ENCODE measurements at places on chromosomes 1 and 21.

DNA sequence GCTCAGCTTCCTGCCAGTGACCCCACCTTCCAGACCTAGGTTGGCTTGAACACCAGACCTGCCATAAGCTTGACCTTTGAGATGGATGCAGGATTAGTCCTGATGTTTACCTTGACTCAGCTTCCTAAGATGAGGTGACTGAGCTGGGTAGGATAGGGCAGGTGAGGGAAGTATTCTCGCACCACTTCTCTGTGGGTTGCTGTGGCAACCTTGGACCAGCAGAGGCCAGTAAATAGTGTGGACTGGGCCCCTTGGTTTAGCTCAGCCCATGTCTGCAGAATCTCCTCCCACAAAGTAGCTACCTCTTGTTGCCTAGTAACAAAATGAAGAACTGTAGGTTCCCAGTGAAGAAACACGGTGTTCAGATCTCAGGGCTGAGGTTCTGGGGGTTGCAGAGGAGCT is 8.4 kb downstream of the RPS6KA1 start:
- no peak for DNase-seq

GRCh38 chr1:118987468-118988185 is 516 bp downstream of the TBX15 start:
- DNase-seq, result no peak

DNA sequence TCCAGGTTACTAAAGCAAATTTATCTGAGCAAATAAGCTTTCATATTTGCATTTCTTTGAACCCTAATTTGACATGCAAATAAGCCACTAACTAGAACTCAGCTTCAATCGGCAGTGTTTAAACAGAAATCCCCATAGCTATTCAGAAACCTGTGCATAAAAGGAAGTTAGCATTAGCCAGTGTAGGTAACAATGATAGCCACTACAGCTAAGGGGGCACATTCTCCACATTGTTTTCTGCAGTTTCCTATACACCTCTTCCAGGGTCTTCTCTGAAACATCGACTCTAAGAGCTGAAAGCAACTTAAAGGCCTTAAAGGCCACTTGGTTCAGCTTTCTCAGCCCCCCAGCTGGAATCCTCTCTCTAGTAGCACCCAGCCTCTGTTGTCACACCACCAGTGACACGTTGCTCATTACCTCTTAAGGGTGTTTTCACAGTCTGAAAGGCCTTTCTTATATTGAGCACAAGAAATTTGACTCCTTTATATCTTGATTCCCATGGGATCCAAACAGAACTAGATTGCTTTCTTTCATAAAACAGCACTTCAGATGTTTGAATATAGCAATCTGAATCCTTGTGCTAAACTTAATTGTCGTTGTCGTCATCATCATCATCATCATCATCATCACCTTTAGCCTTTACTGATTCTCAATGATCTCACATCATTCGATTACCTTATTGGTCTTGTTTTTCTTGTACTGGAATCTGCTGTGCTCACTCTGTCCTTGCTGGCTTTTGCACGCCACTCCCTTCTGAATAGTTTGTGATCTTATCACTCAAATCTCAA is 93.9 kb upstream of the DAB1 start:
- DNase-seq, result no peak

DNA sequence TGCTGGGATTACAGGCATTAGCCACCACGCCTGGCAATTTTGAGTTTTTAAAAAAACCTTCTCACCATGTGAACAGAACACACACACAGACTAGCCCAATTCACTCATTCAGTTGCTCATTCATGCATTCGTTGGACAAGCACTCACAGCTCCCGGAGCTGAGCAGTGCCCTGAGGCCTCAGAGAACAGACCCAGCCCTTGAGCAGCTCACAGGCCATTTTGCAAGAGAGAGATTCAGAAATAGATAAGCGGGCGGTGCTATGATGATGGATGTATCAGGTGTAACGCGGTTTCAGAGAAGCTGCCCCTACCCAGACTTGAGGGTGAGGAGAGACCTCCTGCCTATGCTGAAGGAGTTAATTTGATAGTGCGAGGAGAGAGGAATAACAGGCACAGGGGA is 18.6 kb downstream of the PTAFR start:
- no peak for DNase-seq

DNA sequence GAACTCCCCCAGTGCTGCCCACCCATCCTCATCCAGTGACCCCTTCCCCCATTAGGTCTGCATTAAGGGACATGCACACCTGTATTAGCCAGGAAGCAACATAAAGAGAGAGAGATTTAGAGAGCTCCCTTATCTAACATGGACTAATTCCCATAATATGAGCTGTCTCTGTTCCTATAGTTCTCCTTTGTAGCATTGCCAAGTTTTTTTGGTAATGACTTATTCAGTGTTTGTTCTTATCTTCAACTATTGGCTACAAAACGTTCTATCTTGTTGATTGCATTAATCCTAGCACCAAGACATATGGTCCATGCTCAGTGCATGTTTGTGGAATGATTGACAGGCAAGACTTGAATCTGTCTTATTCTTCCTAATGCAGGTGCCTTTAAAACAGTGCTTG is 264.0 kb downstream of the ADGRL2 start:
- DNase-seq, result no peak

- DNase-seq, result no peak
Observed at GRCh38 chr1:156766298-156767100, 836 bp upstream of the PRCC start.

DNA sequence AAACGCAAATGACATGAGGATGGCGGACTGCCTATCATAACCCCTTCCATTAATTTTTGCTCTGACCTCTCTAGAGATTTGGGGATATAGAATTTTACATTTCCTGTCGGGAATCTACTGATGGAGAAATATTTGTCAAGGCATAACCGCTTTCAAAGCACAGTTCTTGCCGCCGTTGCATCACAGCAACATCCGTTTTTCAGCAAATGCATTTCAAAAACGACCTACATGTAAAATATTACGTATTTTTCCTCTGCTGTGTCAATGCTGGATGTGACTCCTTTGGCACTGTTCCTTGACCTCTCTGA is 4.9 kb downstream of the MIER1 start:
- DNase-seq, result no peak

DNA sequence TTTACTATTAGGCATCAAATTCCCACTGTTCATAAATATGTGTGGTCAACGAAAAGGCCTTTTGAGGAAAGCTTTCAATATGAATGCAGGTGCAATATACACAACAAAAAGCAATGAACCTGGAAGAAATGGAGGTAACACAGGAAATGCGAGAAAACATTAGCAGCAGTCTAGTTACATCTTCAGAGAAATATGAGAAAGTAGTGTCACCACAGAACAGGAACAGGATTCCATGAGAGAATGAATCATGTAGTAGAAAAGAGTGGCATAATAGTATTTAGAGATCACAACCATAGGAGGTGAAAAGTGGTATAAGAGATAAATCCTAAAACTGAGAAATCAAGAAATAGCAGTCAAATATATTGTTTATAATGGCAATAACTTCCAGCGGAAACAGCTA is 103.7 kb downstream of the AK5 start:
- no peak for DNase-seq

- DNase-seq, result no peak
Observed at GRCh38 chr1:21264898-21265297, 25.4 kb downstream of the ECE1 start.

DNA sequence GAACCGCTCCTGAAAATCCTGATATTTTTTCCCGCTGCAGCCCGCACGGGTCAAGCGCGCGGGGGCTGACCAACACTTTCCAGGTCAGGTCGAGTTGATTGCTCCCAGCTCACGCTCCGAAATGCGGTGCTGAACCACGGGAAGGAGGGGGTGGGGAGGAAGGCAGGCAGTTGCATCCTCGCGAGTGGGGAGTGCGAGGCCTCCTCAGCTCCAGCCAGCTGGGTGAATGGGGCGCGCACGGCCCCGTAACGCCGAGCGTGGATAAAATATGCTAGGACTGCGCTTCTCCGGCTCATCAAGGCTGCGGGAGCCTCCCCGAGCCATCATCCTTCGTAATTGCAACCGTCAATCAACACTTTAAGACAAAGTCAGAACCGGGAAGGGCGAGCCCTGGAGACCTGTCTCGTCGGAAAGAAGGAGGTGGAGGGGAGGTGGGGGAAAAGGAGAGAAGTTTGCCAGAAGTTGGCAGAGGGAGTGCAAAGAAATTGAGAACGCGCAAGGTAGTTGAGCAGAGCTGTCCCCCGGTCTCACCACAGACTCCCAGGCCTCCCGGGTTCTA is 8.0 kb downstream of the NR5A2 start:
- no peak for DNase-seq

GRCh38 chr1:246907472-246907871 is 24.3 kb downstream of the AHCTF1 start:
- DNase-seq, result no peak

DNA sequence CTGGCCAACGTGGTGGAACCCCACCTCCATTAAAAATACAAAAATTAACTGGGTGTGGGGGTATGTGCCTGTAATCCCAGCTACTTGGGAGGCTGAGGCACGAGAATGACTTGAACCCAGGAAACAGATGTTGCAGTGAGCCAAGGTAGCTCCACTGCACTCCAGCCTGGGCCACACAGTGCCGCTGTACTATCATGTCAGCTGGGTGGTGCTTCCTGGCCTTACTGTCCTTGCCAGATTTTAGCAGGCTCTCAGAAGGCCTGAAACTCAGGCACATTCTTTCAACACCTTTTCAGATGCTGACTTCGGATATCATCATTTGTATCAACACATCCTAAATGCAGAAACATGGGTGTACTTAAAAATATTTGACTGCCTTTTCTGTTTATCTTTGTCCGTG is 31.6 kb upstream of the NBL1 start:
- no peak for DNase-seq

DNA sequence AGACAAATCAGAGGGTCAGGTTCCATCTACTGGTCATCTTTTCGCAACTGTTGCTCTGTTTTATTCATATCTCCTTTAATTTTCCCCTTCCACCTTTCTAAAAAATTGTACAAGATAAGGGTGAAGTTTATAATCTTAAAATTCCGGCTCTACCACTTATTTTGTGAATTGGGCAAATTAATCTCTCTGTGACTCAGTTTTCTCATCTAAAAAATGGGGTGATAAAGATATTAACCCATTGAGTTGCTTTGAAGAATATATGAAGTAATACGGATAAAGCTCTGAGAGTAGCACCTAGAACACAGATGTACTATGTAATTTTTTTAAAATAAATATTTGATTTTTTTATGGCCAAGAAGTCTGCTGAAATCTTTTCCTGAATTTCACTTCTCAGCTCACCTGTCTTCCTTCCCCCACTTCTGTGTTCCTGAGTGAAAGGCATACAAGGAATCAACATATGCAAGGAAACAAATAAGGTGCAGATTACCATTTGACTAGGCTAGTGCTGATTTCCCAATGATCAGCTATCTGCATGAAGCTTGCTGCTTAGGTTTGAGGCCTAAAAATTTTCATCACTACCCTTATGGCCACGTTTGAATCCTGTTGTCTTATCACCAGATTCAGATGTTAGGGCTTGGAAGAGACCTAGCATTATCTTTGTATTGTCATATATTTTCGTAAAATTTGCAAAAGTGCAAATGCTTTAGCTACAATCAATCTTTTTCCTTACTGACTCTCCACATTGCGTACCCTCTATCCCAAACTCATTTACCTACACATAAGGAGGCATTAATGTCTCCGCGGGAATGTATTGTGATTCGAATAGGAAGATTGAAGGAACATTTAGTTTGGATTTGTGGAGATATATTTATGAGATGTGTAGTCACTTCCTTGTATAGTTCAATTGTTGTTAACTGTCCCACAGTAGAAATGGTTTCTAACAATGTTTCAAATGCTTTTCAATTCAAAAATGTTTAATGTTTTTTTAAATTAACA is 718.3 kb upstream of the PTBP2 start:
- no peak for DNase-seq

DNA sequence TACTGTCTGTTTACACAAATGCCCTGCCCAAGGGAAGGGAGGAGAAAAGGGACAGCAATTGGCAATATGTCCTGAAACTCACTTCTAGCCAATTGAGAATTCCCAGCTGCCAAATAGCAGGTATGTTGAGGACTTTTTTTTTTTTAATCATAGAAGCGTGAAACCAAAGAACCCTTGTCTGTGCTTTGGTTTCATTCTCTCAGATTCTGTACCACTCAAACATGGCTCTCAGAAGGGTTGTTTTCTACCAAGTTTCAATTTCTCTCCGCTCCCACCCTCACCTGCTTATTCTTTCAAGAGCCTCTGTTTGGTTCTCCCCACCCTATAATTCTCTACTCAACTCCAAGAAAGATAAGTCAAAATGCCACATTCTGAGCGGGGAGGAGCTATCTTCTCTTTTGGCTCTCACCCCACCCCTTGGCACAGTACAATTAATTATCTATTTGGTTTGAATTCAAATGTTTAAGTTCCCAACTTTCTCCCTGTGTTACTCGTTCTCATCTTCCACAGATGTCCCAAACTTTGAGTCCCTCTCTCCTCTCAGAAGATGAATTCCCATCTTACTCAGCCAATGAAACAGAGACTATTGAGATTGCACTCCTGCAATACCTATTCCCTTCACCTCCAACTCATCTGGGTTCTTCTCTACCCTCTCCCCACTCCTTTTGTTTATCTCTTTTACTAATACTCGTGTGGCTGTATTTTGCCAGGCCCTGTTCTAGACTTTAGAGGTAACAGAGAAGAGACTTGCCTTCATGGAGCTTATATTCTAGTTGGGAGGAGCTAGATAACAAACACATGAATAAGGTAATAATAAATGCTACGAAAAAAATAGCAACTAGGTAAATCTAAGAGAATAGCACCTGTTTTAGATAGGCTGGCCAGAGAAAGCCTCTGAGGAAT is 3.9 kb upstream of the TP53BP2 start:
- no peak for DNase-seq

DNA sequence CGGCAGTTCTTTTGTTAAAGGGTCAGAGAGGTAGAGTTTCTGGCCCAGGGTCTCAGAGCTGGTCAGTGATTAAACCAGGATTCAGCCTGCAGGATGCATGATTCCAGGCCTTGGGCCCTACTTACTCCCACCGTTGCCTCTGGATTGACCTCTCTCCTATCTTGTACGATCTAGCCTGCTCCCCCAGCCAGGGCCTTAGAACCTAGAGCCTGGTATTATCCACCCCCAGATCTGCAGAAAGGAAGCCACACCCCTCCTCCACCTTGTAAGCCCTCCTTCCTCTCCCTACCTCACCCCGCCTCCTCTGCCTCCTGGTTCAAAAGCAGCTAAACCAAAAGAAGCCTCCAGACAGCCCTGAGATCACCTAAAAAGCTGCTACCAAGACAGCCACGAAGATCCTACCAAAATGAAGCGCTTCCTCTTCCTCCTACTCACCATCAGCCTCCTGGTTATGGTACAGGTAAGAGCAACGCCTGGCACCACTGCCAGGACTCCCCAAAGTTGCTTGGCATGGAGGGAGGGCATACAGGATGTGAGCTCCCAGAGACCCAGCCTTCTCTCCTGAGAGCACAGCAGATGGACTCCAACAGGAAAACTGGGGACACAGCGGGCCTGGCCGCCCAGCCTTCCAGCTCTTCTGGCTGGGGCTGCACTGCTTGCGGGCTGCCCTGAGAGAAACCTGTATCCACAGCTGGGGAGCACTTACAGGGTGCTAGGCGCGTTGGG is at the start of gene CD52:
Gene CD52, plus strand, starts transcription at position 347 of the 726 bp plus-strand sequence. Its CDS starts 60 bp downstream, at position 407.
- peak; percentile 82 for DNase-seq

DNA sequence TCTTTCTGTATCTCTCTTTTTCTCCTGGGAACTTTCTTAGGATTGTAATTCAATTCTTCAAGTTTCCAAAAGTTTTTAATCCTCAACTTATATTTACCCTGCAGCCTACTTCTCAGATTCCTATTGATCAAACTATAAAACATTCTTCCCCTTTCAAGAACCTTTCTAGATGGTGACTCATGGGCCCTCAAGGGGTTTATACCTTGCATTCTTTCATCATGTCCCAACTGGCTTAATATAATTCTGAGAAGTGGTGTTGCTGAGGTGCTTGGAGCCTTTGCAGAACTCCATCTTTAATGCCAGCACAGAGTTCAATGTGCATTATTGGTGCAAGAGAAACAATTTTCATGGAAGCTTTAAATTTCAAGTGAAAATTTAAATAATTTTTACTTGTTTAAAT is 273.4 kb downstream of the VAV3 start:
- DNase-seq, result no peak

All from activated CD4-positive, alpha-beta T cell treated with anti-CD3 and anti-CD28 coated beads, Interleukin-2, Interleukin-4, amounts not matched to agents 100 ng/mL and 50 ng/mL, durations not matched to agents 16 hours and 8 hours (primary cell).